Osteoblast (primary cell): ENCODE measurements at places on chromosomes 7 and 10. TPM values are rescaled to one million over a fixed set of nuclear protein-coding genes. Genes with fewer than 3 reads are reported as not detected.

GRCh38 chr7:94250124-94250523 is 144.6 kb upstream of the COL1A2 start:
- no peak overlapping the region for H3K4me3 ChIP-seq
- no peak overlapping the region for H3K27ac ChIP-seq
- DNase-seq, result no peak

DNA sequence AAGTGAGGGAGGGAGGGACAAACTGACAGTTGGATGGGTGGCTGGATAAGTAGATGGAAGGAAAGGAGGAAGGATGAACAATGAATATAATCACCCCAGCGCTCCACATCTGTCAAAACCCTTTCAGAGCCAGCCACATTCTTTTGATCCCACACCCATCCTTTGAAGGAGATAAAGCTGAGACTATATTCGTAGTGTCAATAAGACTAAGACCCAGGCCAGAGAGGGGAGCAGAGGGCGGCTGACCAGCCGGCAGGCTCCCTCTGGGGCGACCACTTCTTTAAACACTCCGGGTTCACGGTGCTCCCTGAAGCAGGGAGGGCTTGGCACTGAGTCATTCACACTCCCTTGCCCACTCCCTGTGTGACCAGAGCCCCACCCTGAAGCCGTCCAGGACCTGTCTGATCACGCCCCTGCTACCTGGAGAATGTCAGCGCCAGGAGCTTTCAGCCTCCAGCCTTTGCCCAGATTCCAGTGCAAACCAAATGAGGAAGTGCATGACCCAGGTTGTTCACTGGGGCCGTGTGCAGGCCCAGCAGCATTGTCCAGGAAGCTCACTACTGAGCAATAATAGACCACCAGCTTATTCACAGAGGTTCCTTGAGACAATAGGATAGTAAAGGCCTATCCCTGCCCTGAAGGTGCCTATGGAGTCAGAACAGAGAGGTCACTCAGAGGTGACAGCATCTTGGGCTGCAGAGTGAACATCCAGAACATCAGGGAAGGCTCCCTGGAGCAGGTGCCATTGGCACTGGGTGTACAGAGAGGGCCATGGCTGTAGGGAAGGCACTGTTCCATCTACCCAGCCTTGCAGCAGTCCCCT is 34.4 kb downstream of the UNC5B start:
- no peaks in the 10 kb centered on the region for H3K27me3 ChIP-seq
- H3K4me3 ChIP-seq, result no peak overlapping the region
- no peak overlapping the region for H3K27ac ChIP-seq
- no peaks in the 10 kb centered on the region for H3K36me3 ChIP-seq
- peaks cover 42% of the 10 kb centered on the region for H3K4me1 ChIP-seq

- no peak overlapping the region for H3K4me3 ChIP-seq
- no peak for DNase-seq
- no peaks in the 10 kb centered on the region for H3K4me1 ChIP-seq
- no peaks in the 10 kb centered on the region for H3K36me3 ChIP-seq
- no peaks in the 10 kb centered on the region for H3K27me3 ChIP-seq
These were observed 40.9 kb downstream of the GPR37 start for GRCh38 chr7:124724507-124725192.

DNA sequence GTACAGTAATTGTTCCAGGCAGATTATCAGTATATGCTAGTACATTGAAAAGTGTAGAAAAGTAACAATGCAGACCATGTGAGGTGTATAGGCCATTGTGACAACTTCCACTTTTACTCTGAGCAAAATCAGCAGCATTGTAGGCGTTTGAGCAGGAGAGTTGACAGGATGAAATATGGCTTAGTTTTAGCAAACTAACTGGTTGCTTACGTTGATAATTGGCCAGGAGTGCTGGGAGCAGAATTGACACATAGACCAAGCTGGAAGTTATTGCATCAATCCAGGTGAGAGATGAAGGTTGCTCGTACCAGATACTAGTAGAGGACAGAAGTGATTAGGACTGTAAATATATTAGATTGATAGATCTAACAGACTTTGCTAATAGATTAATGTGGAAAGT is 46.0 kb downstream of the LCOR start:
- H3K27me3 ChIP-seq, result no peaks in the 10 kb centered on the region
- peaks cover 5% of the 10 kb centered on the region for H3K4me1 ChIP-seq
- H3K4me3 ChIP-seq, result no peak overlapping the region
- H3K36me3 ChIP-seq, result no peaks in the 10 kb centered on the region

GRCh38 chr10:129893104-129894089 is 70.7 kb downstream of the EBF3 start:
- H3K27ac ChIP-seq, result no peak overlapping the region

- DNase-seq, result peak; percentile 87
- H3K36me3 ChIP-seq, result peaks cover 10% of the 10 kb centered on the region
These were observed 796 bp downstream of the FBXL15 start for GRCh38 chr10:102421507-102421756.

- H3K27me3 ChIP-seq, result no peaks in the 10 kb centered on the region
- H3K4me1 ChIP-seq, result no peaks in the 10 kb centered on the region
- no peak overlapping the region for H3K27ac ChIP-seq
These were observed 54.7 kb upstream of the CALN1 start for GRCh38 chr7:72466797-72467196.

GRCh38 chr7:44486693-44487092 is 3.8 kb downstream of the NUDCD3 start:
- H3K4me1 ChIP-seq, result peaks cover 11% of the 10 kb centered on the region
- no peak overlapping the region for H3K4me3 ChIP-seq
- peaks cover 27% of the 10 kb centered on the region for H3K36me3 ChIP-seq

- peaks cover 1% of the 10 kb centered on the region for H3K4me1 ChIP-seq
- no peaks in the 10 kb centered on the region for H3K27me3 ChIP-seq
- no peak for DNase-seq
These were observed 62.7 kb downstream of the VPS41 start for GRCh38 chr7:38846280-38846679.

DNA sequence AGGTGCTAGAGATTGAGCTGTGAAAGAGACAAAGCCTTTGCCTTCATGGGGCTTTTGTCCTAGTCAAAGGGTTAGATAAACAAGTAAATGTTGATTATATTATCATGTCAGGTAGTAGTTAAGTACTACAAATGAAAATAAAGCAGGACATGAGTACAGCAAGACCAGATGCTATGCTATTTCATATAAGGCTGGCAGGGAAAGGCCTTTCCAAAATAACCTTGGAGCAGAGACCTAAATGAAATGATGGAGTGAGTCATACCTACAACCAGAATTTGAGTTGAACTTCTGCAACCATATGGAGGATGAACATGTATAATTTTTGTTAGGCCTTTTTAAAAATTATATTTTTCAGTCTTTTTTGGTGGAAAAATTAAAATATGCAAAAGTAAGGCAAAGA is 23.6 kb upstream of the SEMA4G start:
- H3K4me3 ChIP-seq, result no peak overlapping the region
- H3K27ac ChIP-seq, result no peak overlapping the region
- H3K27me3 ChIP-seq, result no peaks in the 10 kb centered on the region
- peak; percentile 6 for DNase-seq

- no peak overlapping the region for H3K27ac ChIP-seq
- no peak for DNase-seq
- H3K4me1 ChIP-seq, result no peaks in the 10 kb centered on the region
These were observed 32.4 kb upstream of the LBX1 start for GRCh38 chr10:101261702-101262101.

DNA sequence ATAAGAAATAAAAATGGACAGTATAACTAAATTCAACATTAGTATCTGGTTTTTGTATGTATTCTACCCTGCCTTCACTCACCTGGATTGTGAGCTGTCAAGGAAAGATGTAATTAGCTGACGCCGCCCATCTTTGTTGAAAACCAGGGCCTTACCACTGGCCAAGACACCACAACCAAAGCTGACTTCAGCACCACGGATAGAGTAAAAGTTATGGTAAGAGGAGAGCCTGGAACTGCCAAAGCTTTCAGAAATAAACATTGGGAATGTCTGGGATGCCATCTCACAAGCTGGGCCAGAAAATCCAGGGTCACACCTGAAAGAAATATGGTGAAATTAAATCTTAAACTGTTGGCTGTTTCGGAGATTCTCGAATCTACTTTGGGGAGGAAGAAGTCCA is 190.1 kb upstream of the SLC26A5 start:
- H3K27ac ChIP-seq, result peak overlapping the region; percentile 34
- peaks cover 32% of the 10 kb centered on the region for H3K4me1 ChIP-seq
- no peaks in the 10 kb centered on the region for H3K27me3 ChIP-seq
- DNase-seq, result no peak
- no peaks in the 10 kb centered on the region for H3K36me3 ChIP-seq
- no peak overlapping the region for H3K4me3 ChIP-seq

DNA sequence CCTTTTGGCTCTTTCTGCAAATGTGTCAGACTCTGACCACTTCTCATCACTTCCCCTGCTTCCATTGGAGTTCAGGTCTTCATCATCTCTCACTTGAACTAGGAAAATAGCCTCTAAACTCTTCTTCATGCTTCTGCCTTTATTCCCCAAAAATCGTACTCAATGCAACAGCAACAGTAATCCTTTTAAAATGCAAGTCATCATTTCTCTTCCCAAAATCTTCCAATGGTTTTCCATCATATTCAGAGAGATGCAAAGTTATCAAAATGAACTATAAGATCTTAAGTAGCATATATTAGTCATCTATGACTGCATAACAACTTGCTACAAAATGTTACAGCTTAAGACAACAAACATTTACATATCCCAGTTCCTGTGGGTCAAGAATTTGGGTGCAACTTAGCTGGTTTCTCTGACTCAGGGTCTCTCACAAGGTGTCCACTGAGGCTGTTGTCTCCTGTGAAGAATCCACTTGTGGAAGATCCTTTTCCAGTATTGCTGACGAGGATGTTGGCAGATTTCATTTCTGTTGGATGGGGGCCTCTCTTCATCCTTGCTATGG is 31.0 kb upstream of the ETV1 start:
- peaks cover 19% of the 10 kb centered on the region for H3K4me1 ChIP-seq
- DNase-seq, result no peak
- no peaks in the 10 kb centered on the region for H3K27me3 ChIP-seq
- no peak overlapping the region for H3K27ac ChIP-seq

DNA sequence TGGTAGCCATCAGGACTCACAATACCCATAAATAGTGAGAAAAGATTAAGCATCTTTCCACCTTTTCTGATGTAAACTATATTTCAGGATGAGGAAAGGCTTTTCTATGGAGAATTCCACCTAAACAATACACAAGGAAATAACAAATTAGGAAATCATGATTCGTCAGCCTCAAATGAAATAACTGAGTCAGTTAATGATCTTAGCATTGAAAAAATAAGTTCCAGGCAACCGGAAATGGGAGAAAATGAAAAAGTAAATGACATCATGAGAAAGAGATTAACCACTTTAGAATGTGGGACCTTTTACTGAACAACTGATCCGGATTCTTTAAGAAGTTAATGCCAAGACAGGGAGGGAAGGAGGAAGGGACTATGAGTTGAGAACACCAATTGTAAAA is 742.3 kb downstream of the TNS3 start:
- H3K36me3 ChIP-seq, result no peaks in the 10 kb centered on the region
- H3K4me1 ChIP-seq, result peaks cover 9% of the 10 kb centered on the region
- no peak overlapping the region for H3K4me3 ChIP-seq

GRCh38 chr7:84757761-84758160 is 429.1 kb downstream of the SEMA3D start:
- H3K27me3 ChIP-seq, result no peaks in the 10 kb centered on the region
- H3K4me3 ChIP-seq, result no peak overlapping the region
- H3K27ac ChIP-seq, result no peak overlapping the region
- no peaks in the 10 kb centered on the region for H3K36me3 ChIP-seq
- no peak for DNase-seq

GRCh38 chr10:112616647-112617046 is 169.6 kb downstream of the VTI1A start:
- no peak overlapping the region for H3K4me3 ChIP-seq
- no peaks in the 10 kb centered on the region for H3K4me1 ChIP-seq
- no peaks in the 10 kb centered on the region for H3K27me3 ChIP-seq
- no peaks in the 10 kb centered on the region for H3K36me3 ChIP-seq
- no peak overlapping the region for H3K27ac ChIP-seq

GRCh38 chr7:44887293-44887692 is 2.0 kb upstream of the PURB start:
- H3K36me3 ChIP-seq, result peaks cover 13% of the 10 kb centered on the region
- H3K27me3 ChIP-seq, result no peaks in the 10 kb centered on the region
- H3K4me3 ChIP-seq, result no peak overlapping the region
- DNase-seq, result no peak
- H3K4me1 ChIP-seq, result peaks cover 27% of the 10 kb centered on the region

The GPR26 gene
- not detected in 2 replicates for total RNA-seq

The HOXA13 gene
- 6.2 and 8.0 TPM in 2 replicates for total RNA-seq

The FBXW4 gene
- total RNA-seq, result 40.2 and 41.8 TPM in 2 replicates

The KAZALD1 gene
- 26.4 and 30.1 TPM in 2 replicates for total RNA-seq

The TDRD1 gene
- total RNA-seq, result 0.59 and 0.72 TPM in 2 replicates

The TRIM73 gene
- total RNA-seq, result 0.36 and 1.5 TPM in 2 replicates

The C7orf57 gene
- under 0.01 TPM in 2 replicates for total RNA-seq

The ANXA7 gene
- total RNA-seq, result 143 and 158 TPM in 2 replicates

The PDZD7 gene
- 0.72 and 1.2 TPM in 2 replicates for total RNA-seq

The KCND2 gene
- 6.5 and 9.4 TPM in 2 replicates for total RNA-seq
